ENCODE measurements at places on chromosomes 11 and 22.

GRCh38 chr11:117814766-117815261 is 9.7 kb downstream of the FXYD2 start:
- peak; percentile 28 for DNase-seq

DNA sequence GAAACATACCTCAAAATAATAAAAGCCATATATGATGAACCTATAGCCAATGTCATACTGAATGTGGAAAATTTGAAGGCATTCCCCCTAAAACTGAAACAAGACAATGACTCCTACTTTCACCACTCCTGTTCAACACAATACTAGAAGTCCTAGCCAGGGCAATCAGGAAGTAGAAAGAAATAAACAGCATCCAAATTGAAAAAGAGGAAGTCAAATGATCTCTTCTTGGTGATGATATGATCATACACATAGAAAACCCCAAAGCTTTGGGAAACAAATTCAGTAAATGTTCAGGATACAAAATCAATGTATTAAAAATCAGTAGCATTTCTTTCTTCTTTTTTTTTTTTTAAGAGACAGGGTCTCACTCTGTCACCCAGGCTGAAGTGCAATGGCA is 109.9 kb downstream of the DLG2 start:
- no peak for DNase-seq

DNA sequence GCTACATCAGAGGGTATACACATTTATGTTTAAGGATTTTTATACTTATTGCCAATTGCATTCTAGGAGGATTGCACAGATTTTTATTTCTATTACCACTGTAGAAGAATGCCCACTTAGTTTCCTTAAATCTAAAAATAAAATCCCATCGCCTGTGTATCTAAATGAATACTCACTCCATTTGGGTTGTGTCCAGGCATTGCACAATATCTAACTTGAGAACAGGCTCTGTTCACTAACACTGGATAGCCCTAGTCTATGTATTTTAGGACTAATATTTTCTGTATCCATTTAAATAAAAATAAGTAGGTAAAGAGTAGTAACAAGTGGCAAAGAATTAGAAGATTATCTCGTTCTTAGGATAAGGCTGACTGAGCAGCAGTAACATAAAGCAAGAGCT is 4.1 kb downstream of the C11orf52 start:
- no peak for DNase-seq

GRCh38 chr22:43235445-43236409 is 48.8 kb upstream of the TTLL12 start:
- DNase-seq = no peak

GRCh38 chr22:40210818-40211217 is 33.1 kb downstream of the TNRC6B start:
- no peak for DNase-seq

- DNase-seq = no peak
Measured at GRCh38 chr22:27776650-27776958, 25.0 kb downstream of the MN1 start.

GRCh38 chr22:31148953-31149627 is 8.8 kb upstream of the PLA2G3 start:
- DNase-seq = peak; percentile 64

DNA sequence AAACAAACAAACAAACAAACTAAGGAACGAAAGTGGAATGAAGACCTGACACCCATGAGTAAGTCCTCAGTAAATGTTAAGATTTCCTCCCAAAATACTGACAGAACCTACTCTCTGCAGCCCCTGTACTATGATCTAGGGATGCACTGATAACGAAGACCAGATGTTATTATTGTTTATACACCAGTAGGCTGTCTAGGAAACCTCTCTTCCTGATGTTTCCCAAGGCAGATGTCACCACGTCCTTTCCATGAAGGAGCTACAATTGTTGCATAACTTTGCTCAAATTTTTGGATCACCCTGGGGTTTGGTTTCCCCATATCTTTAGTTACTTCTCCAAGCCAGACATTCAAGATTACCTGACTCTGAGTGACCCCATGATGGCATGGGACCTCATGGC is 340.7 kb downstream of the MIAT start:
- no peak for DNase-seq

GRCh38 chr11:66457826-66458225 is 8.9 kb upstream of the PELI3 start:
- no peak for DNase-seq

- DNase-seq = no peak
Measured at GRCh38 chr11:92480499-92480898, 255.9 kb downstream of the FAT3 start.

GRCh38 chr11:86812322-86812670 is 12.0 kb downstream of the PRSS23 start:
- DNase-seq = no peak

DNA sequence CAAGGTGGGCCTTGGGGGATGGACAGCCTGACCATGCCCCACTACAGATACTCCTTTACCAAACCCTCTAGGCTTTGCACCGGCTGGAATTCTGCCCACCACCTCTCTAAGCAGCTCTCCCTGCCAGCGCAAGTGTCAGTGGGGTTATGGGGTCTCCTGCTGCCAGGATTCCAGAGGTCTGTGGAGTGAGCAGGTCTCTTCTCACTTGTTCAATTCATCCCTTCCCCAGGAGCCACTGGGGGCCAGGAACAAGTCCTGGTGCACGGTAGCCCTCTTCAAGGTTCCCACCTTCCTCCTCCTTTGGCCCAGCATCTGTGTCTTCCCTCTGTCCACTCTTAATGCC is 30.5 kb downstream of the CCDC15 start:
- no peak for DNase-seq

GRCh38 chr11:103682318-103683184 is 353.9 kb upstream of the DDI1 start:
- peak; percentile 78 for DNase-seq

GRCh38 chr11:122524898-122525297 is 130.6 kb upstream of the UBASH3B start:
- no peak for DNase-seq

- DNase-seq = no peak
Measured at GRCh38 chr11:131906963-131907362, 536.5 kb downstream of the NTM start.

- no peak for DNase-seq
Measured at GRCh38 chr11:118714816-118715215, 35.4 kb upstream of the TREH start.

DNA sequence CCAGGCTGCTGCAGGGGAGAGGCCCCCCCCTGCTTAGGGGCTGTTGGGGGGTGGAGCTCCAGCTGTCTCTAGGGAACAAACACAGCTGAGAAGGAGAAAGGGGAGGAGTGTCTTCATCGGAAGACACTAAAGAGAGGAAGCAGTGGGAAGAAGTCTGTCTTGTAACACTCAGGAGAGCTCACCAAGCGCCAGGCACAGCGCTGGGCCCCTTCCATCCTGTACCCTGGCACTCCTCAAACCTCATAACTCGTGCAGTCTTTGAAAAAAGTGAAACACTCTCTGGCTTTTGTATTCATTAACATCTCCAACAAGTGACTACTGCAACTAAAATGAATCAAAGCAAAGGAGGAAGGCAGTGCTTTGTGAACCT is 67.4 kb upstream of the PRDM11 start:
- no peak for DNase-seq

DNA sequence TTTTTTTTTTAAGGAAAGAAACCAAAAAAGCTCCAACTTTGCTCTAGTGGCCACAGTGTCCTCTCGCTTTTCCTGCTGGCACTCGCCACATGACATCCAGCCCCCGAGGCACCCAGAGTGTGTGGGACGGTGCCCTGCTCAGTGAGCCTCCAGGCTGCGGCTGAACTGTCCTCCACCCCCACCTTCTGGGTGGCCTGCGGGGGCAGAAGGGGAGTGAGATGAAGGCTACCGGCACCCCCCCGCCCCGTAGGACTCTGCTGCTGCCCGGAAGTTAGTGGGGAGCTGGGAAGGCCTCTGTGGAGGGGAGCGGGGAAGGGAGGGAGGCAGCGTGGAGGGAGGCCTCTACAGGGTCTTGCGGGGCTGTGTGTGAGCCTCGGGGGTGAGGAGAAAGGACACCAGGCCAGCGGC is 264.4 kb downstream of the CTTN start:
- no peak for DNase-seq

DNA sequence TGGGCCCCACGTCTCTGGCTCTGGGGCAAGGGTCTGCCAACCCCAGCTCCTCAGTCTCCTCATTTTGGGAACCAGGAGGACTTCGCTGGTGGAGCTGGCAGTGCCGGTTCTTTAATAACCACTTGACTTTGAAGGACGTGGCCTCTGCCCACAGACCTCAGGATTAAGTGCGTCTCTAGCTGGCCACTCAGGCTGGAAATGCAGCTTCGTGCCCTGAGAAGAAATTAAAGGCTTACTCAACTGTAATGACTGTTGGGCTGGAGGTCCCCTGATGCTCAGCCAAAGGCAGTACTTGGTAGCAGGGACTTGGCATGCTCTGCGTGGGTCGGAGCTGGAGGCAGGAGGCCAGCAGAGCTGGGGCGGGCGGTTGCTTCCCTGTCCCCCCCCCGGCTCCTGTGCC is 16.7 kb upstream of the PARVG start:
- DNase-seq = no peak

GRCh38 chr11:1760351-1761109 is 3.2 kb downstream of the CTSD start:
- no peak for DNase-seq

GRCh38 chr11:113629562-113629961 is 76.5 kb downstream of the TMPRSS5 start:
- DNase-seq = no peak

DNA sequence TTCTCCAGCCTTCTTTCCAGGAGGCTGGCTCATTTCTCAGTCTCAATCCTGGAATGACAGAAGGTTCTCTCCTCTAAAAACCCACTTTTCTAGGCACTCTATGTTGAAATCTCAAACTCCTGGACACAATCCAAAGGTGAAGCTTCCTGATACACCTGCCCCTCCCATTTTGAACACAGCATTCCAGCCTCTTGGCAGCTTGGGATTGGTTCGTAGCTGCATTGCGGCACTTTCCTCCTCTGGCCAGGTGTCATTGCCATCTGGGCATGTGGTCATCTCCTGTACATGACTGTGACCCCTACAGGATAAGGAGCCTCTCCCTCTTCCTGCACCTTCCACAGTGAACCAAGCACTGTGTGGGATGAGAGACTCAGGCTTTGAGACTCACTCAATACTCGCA is 230.2 kb upstream of the B3GAT1 start:
- no peak for DNase-seq

- no peak for DNase-seq
Measured at GRCh38 chr11:77029829-77030228, 4.4 kb upstream of the B3GNT6 start.

DNA sequence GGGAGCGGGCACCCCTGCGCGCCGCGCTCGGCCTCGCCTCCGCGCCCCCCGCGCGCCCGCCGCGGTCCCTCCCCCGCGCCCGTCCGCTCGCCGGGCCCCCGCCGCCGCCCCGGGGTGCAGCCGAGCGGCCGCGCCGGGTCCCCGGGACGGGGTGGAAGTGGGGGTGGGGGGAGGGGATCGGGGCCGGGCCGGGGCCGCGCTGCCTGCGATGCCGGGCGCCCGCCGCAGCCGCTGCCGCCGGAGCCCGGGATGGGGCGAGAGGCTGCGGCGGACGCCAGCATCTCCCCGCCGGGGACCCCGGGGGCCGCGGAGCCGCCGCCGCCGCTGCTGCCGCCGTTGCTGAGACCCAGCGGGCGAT is 365 bp downstream of the MGAT3 start:
- DNase-seq = no peak

DNA sequence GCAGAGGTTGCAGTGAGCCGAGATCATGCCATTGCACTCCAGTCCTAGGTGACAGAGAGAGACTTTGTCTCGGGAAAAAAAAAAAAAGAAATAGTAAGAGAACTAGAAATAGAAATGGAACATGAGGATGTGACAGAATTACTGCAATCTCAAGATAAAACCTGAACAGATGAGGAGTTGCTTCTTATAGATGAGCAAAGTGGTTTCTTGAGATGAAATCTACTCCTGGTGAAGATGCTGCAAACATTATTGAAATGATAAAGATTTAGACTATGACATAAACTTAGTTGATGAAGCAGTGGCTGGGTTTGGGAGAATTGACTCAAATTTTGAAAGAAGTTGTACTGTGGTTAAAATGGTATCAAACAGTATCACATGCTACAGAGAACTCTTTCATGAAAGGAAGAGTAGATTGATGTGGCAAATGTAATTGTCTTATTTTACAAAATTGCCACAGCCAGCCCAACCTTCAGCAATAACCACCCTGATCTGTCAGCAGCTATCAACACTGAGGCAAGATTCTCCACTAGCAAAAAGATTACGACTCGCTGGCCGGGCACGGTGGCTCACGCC is 13.7 kb downstream of the XNDC1N start:
- DNase-seq = no peak

GRCh38 chr11:117960406-117960805 is 25.8 kb upstream of the IL10RA start:
- no peak for DNase-seq

GRCh38 chr11:30344085-30344484 is 21.2 kb downstream of the ARL14EP start:
- DNase-seq = no peak

DNA sequence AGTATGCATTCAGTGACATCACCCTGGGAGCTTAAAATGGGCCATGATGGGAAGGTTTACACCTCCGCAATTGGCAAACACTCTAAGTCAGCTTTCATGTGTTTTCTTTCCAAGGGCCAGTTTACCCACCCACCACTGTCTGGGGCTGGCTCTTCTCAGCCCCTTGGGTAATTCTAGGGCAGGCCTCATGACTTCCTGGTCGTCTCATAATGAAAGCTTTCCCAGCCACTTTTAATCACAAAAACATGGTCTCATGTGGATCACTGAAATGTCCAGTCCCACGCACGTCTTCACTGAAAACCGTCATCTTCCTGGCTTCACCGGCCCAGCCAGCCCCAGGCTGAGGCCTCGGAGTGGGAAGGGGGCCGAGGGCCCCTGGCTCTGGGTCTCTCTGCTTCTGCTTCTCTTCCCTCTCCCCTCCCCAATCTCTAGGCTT is 58.5 kb upstream of the ANO1 start:
- DNase-seq = no peak

DNA sequence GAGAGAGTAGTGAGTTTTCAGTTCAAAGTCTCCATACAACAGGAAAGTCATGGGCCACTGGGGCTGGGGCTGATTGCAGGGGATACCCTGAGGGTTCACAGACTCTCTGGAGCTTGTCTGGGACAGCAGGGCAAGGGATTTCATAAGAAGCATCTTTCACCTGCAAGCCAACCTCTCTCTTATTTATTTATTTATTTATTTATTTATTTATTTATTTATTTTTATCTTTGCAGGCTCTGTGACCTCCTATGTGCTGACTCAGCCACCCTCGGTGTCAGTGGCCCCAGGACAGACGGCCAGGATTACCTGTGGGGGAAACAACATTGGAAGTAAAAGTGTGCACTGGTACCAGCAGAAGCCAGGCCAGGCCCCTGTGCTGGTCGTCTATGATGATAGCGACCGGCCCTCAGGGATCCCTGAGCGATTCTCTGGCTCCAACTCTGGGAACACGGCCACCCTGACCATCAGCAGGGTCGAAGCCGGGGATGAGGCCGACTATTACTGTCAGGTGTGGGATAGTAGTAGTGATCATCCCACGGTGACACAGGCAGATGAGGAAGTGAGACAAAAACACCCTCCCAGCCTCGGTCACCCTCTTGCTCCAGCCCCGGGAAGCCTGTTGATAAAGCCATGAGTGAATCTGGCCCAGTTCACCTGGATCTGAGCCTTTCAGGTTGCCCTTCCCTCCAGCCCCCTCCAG is 68.4 kb downstream of the GGTLC2 start:
- DNase-seq = no peak
